ENCODE measurements at places on chromosomes 16 and 17. TPM values are rescaled to one million over a fixed set of nuclear protein-coding genes. Genes with fewer than 3 reads are reported as not detected.
A peak's percentile ranks its signal among the peaks of the same experiment; 100 is the strongest.

DNA sequence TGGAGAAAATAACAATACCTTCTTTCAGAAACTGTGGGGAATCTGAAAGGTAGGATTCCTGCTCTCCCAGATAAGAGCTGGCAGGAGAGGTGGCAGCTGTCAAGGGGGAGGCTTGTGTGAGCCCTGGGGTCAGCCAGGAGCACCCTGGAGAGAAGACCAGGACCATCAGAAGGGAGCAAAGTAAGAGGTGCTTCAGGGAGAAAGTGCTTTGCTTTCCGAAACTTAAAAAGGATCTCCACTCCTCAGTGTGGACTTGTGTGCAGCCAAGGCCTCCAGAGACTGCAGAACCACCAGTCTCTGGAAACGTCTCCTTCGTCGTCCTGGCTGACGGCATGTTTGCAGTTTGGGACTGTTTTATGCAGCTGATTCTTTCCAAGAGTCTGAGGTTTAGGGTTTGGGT lies 13.7 kb upstream of the SOX9 start:
- DNase-seq: no peak

The KRTAP17-1 gene
- not detected for total RNA-seq

- no peak for DNase-seq
These were observed 25.4 kb upstream of the TOB1 start for GRCh38 chr17:50891577-50891989.

The PPL gene
- 31.6 TPM for total RNA-seq

The WSB1 gene
- 194 TPM for total RNA-seq

- no peak for DNase-seq
These were observed 418.5 kb upstream of the CDH5 start for GRCh38 chr16:65947951-65948350.

GRCh38 chr16:67862623-67863583 lies 9.9 kb upstream of the EDC4 start:
- peak; percentile 53 for DNase-seq

DNA sequence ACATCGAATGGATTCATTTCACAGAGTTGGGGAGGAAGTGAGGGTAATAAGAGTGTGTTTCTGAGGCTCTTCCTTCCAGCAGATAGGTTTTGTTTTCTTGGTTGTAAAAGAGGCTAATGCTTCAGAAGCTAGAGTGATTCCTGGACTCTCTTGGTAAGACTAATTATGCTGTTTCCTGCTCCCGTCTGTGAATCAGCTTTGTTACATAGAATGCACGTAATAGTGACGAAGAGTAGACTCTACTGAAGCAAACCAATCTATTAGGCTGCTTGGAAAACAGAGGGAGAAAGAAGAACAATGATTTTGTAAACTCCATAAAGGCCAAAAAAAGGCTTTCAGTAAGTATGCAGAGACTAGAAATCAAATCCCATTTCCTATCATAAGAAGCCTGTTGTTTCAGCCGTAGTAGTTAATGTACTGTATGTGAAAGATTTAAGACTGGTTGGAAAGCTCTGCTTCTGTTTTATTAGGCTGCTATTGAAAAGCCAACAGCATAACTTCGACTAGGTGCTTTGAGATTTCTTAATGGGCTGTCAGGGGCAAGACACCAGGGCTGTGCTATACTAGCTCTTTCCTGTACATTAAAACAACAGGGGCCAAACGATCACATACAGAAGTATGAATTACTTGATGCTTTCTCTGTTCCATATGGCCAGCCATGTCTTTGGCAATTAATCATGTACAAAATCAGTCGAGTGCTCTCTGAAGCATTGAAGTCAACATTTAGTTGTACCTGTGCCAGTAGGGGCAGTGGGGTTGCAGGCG lies 219.0 kb downstream of the FTO start:
- no peak for DNase-seq

The TBC1D3I gene
- total RNA-seq: 5.8 TPM

Measured in stomach (tissue), 19 donors.